Stimulated activated CD4-positive, alpha-beta T cell treated with anti-CD3 and anti-CD28 coated beads, TNF-alpha, amount 100 ng/mL, for 4 hours (primary cell): ENCODE measurements at places on chromosomes 13 and 19.
A peak's percentile ranks its signal among the peaks of the same experiment; 100 is the strongest.

DNA sequence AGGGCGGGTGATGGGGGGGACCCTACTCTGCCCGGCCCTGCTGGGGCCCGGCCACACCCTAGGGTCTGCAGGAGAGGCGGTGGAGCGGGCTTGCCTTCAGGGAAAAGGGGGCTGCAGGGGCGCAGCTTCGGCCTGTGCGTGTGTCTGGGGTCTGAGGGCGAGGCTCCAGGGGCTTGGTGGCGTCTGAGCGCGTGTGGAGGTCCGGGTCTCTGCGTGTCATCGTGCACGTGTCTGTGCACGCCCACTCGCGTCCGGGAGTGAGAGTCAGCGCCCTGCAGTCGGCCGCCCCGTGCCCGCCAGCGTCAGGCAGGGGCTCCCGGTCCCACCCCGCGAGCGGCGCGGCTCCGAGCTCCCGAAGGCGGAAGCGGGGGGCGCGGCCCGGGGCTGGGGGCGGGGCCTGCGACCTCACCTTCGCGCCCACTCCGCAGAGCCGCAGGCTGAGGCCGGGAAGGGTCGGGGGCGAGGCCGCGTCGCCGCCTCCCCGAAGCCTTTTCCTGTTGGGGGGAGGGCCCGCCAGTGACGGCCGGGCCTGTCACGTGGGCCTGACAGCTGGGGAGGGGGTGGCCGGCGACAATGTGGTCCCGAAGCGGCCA is at the start of gene ARHGAP45:
TSS of gene ARHGAP45 (plus strand) at position 420 of the 593 bp plus-strand sequence. CDS start 239 bp downstream, outside the sequence.
- peak; percentile 68 for DNase-seq

GRCh38 chr19:56960959-56961543 is 120.5 kb upstream of the PEG3 start:
- DNase-seq: no peak

DNA sequence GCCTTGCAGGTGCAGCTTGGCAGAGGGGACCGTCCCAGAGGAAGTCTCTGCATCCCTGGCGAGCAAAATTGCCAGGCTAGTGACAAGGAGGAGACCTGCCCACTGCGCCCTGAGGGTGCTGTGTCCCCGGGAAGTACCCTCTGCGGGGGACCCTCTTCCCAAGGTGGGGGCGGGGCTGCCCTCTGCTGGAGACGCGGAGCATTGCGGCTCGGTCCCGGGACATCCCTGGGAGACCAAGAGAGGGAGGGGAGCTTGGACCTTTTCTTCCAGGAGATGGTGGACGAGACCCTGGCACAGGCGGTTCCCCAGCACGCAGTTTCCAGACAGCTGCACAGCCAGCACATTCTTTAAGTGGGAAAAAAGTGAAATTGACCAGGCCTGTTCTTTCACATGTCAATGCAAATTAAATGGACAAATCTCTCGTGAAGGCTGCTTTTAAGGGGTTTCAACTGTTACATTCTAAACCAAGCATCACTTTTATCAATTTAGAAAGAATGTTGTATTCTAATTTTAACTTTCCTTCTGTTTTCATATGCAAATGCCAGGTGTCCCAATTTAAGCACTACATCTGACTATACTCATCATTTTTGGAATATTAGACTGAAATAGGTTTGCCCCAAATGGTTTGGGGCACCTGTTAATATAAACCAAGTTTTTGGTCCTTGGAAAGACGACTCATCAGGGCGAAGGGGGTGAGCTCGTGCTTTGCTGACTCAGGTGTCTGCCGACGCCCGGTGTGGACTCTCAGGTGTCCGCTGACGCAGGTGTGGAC is 60.7 kb downstream of the MCF2L start:
- peak; percentile 20 for DNase-seq

DNA sequence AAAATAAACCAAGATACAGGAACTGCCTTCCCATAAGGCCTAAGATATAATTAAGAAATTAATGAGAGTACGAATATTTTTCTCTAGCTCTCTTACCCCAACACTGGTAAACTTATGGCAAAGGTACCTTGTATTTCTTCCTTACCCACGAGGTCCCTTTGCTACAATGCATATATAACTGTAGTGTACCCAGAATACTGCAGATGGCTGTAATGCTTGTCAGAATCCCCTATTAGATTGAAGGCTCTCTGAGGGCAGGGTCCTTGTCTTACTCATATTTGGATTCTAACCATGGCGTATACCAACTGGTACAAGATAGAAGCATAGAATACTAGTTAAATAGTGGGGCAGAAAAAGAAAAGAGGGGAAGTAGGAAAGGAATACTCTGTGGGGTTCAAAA is 15.1 kb downstream of the SLC25A30 start:
- no peak for DNase-seq

DNA sequence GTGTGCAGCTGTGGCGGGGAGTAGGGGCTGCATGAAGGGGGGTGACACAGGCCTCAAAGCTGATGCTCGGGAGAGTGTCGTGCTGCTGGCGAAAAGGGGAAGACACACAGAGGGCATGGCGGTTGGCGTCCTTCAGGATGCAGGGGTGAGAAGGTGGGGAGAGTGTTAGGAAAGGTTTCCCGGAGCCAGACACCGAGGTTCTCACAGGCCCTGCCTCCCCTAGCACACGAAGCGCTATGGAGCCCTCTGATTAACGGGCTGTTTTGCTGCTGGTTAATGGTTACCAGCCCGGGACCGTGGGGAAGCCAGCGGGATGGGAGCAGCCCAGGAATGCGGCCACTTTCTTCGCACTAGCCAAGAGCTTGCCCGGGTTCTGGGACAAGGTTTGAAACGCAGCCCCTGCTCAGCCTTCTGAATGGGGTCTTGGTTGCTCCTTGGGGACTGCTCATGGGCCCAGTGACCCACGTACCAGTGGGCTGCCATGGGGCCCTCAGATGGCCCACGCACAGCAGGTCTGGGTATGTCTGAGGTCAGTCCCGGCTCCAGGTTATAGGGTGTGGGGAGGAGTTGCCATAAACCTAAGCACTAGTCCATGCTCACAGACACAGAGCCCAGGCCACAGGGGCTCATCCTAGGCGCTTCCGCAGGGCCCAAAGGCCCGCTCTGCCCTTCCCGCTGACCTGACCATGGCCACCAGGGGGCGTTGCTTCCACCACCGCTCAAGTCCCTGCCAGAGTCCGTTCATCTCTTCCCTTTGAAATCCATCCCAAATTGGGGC is 31.3 kb upstream of the ISYNA1 start:
- no peak for DNase-seq

DNA sequence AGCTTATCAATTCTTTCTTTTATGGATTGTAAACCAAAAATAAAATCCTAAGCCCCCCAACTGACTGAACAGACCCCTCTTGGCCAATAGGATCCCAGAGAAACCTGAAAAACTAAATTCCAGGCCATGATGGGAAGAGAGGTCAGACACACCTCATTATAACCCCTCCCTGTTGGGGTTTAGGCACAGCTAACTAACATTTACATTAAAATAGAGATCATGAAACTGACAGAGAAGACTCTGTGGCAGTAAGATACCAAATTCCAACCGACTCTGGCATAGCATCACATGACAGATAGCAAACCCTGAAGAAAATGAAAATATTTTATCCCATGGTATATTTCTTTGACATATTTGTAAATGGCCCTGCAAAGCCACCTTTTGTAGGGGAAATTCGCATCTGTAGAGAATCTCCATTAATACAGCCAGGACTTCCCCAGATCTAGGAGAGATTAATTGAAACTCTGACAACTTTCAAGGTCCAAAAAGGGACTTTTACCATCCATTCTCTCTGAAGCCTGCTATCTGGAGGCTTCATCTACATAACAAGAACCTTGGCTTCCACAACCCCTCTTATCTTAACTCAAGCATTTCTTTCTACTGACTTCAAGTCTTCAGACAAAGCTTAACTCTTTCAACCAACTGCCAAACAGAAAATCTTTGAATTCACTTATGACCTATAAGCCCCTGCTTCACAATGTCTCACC is 27.1 kb upstream of the GAS6 start:
- no peak for DNase-seq
